ENCODE measurements at places on chromosomes 1 and 21. TPM values are rescaled to one million over a fixed set of nuclear protein-coding genes. Genes with fewer than 3 reads are reported as not detected.

GRCh38 chr1:162070825-162071224 is 1.3 kb downstream of the NOS1AP start:
- peaks cover 48% of the 10 kb centered on the region for H3K4me1 ChIP-seq
- no peak overlapping the region for H3K27ac ChIP-seq
- H3K36me3 ChIP-seq, result no peaks in the 10 kb centered on the region
- no peak for DNase-seq
- peak overlapping the region; percentile 68 for H3K4me3 ChIP-seq

DNA sequence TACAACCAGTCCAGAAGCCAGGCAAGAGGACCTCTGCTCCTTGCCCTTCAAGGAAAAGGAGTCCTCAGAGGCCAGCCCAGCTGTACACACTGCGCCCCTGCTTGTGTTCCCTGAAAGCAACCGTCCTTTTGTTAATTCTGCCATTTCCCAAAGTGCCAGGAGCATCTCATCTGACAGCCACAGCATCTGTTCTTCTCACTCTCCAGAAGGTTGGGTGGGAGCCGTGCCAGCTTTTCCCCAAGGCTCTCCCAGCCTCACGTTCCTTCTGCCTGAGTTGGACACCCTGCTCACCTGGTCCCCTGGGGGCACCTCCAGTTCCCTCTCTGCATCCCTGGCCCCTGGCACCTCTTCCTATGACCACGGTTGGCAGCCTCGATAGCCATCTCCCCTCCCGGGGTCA is 10.5 kb upstream of the CNTN2 start:
- H3K4me1 ChIP-seq, result no peaks in the 10 kb centered on the region
- no peaks in the 10 kb centered on the region for H3K36me3 ChIP-seq
- no peaks in the 10 kb centered on the region for H3K27me3 ChIP-seq
- H3K27ac ChIP-seq, result no peak overlapping the region

- peak; percentile 7 for DNase-seq
- H3K4me3 ChIP-seq, result no peak overlapping the region
- H3K27me3 ChIP-seq, result no peaks in the 10 kb centered on the region
- H3K4me1 ChIP-seq, result no peaks in the 10 kb centered on the region
- no peaks in the 10 kb centered on the region for H3K36me3 ChIP-seq
Observed at GRCh38 chr1:51088474-51088873, 13.6 kb upstream of the C1orf185 start.

GRCh38 chr21:42387843-42388340 is 8.0 kb downstream of the TMPRSS3 start:
- H3K4me3 ChIP-seq, result no peak overlapping the region
- no peak for DNase-seq
- no peak overlapping the region for H3K27ac ChIP-seq
- H3K36me3 ChIP-seq, result no peaks in the 10 kb centered on the region

DNA sequence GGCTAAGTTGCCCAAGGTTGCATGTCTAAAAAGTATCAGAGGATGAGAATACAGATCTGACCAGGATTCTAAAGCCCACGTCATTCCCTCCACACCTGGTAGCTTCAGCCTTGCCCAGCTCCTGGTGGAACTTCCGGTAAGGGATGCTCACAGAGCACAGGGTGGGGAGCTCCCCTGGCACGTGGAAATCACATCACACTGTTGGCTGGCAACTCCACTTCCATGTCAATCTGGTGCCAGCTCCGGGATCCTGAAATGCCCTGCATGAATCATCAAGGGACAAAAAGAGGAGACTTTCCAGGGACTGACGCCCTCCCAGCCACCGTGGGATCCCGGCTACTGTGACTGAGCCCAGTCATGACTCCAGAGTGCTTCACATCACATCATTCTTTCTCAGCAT is 12.4 kb upstream of the BCAR3 start:
- H3K27ac ChIP-seq, result peak overlapping the region; percentile 80
- no peaks in the 10 kb centered on the region for H3K36me3 ChIP-seq
- peak overlapping the region; percentile 23 for H3K4me3 ChIP-seq
- no peak for DNase-seq

GRCh38 chr21:23939369-23940065 is 1667.8 kb downstream of the MRPL39 start:
- no peak overlapping the region for H3K27ac ChIP-seq
- no peak for DNase-seq
- H3K36me3 ChIP-seq, result no peaks in the 10 kb centered on the region
- H3K4me1 ChIP-seq, result no peaks in the 10 kb centered on the region
- H3K4me3 ChIP-seq, result no peak overlapping the region
- H3K27me3 ChIP-seq, result no peaks in the 10 kb centered on the region

DNA sequence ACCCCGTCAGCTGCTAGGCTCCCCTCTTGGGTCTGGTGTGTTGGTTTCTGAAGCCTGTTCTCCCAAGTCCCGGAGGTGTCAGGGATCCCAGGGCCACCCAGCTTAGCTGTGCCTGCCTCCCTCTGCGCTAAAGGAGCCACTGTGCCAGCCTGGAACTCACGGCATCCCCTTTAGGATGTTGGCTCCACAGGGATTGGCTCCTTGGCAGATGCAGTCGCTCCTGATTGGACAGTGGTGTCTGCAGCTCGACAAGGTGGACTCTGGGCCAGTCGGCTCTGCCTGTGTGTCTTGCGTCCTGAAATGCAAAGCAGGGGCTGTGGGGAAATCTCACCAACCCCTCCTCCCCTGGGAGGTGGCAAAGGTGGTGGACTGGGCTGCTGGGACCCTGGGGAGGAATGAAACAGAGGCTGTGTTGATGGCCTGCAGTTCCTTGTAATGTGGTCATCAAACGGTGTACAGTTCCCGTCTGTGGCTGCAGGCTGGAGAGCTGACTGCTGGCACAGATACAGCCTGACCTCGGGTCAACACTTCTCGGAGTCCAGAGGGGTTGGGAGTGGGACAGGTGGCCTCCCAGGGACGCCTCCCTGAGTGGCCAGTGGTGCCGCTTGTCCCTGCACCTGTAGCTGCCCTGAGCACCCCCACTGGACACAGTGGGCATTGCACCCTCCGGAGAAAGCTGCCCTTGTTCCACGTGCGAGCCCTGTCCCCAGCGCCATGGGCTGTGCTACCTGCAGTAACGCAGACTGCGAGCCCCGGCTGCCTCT is 11.5 kb upstream of the KCNAB2 start:
- DNase-seq, result no peak
- no peaks in the 10 kb centered on the region for H3K36me3 ChIP-seq
- H3K4me1 ChIP-seq, result no peaks in the 10 kb centered on the region
- no peak overlapping the region for H3K27ac ChIP-seq
- H3K4me3 ChIP-seq, result no peak overlapping the region

DNA sequence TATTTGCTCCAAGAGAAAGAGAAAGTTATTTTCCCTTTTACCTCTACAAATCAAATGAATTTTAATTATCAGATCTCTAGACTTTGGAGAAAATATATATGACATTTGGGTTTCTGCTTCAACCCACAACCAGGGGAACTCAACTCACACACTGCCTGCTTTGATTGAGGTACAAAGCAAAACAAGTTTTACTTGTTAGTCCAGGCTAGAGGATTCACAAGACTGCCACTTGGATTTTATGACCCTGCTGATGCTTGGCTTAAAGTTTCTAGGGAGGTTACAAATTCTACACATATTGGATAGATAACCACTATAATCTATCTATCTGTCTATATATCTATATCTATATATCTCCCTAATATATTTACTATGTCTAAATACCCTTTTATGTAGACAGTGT is 467.3 kb upstream of the RGS18 start:
- H3K27ac ChIP-seq, result no peak overlapping the region
- H3K27me3 ChIP-seq, result no peaks in the 10 kb centered on the region
- H3K36me3 ChIP-seq, result no peaks in the 10 kb centered on the region
- H3K4me3 ChIP-seq, result no peak overlapping the region
- no peaks in the 10 kb centered on the region for H3K4me1 ChIP-seq
- DNase-seq, result no peak

GRCh38 chr1:208349694-208350330 is 105.6 kb upstream of the PLXNA2 start:
- H3K4me1 ChIP-seq, result no peaks in the 10 kb centered on the region
- H3K4me3 ChIP-seq, result no peak overlapping the region
- no peak for DNase-seq
- H3K27me3 ChIP-seq, result peaks cover 26% of the 10 kb centered on the region

- no peaks in the 10 kb centered on the region for H3K4me1 ChIP-seq
- no peaks in the 10 kb centered on the region for H3K36me3 ChIP-seq
- no peak for DNase-seq
- H3K4me3 ChIP-seq, result no peak overlapping the region
Observed at GRCh38 chr1:223290397-223290796, 73.6 kb downstream of the SUSD4 start.

- H3K4me3 ChIP-seq, result peak overlapping the region; percentile 50
- H3K36me3 ChIP-seq, result no peaks in the 10 kb centered on the region
- H3K4me1 ChIP-seq, result peaks cover 67% of the 10 kb centered on the region
- DNase-seq, result no peak
- H3K27ac ChIP-seq, result peak overlapping the region; percentile 79
- H3K27me3 ChIP-seq, result no peaks in the 10 kb centered on the region
Observed at GRCh38 chr1:1069711-1070676, 4.1 kb downstream of the RNF223 start.

DNA sequence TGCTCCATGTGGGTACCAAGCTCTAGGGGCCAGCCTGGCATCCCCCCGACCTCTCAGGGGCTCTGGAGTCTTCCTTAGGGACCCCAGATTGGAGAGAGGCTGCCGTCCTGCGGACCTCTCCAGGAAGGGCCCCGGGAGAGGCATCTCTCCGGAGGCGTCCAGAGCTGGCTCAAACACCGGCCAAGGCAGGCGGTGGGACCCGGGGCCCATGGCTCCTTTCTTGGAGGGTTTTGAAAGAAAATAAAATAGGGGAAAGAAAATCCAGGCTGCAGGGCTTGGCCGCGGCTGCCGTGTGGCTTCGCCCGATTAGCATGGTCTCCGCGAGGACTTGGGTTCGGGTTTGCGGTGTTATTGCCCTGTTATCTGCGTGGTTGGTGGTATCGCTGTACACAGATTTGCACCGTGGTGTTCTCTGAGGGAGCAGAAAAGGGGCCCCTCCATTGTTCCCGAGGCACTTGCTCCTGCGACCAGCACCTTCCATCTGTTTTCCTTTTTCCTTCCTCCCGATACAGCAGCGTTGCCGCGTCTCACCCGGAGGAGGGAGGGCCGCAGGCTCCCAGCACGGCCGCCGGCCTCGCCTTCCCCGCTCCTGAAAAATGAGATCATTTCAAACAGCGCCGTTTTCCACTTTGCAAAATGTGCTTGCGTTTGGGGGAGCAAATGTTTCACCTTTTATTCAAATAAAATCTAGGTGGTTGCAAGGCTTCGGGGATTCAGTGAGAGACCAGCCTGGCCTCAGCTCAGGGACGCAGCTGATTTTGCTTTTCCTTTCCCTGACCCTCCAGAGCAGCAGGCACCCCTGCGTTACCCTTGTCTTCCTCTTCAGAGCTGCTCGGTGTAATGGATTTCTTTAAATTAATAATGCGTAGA is 86.3 kb downstream of the PRDM16 start:
- H3K4me1 ChIP-seq, result no peaks in the 10 kb centered on the region
- DNase-seq, result no peak
- no peak overlapping the region for H3K27ac ChIP-seq
- no peak overlapping the region for H3K4me3 ChIP-seq
- no peaks in the 10 kb centered on the region for H3K27me3 ChIP-seq

DNA sequence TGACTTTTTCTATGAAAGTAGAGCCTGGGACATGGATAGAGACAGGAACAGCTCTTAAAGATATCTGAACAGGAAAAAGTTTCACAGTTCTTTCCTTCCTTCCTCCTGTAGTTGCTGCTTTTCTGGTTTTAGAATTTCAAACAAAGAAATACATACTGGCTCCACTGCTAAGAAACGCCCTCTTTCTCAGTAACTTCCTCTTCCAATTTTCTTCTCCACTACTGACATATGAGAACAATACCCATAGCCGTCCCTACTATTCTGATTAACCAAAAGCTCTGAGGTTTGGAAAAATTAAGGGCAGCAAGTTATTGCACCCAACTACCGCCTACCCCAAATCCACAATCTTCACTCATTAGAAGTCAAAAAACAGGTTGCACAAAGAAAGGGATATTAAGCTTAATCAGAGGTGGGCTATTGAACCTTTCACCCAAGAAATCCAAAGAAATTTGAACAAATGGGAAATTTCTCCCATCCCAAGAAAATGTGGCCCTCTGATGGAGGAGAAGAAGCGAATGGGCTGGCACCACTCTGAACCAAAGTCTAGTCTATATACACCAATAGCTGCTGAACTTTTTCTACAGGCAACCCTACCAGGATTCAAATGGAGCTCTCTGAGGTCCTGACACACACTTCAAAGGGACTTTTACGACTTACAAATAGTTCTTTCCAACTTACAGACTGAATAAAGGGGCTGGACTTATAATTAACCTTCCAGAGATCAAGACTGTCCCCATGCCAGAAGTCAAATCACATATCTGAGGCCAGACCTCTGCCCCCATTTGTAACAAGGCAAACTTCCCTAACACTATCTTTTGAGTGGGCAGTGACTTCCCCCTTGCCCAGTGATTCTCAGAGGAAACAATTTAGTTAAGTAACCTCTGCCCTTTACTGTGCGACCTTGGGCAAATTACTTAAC is 1.7 kb downstream of the WASF2 start:
- no peaks in the 10 kb centered on the region for H3K27me3 ChIP-seq
- peaks cover 11% of the 10 kb centered on the region for H3K4me1 ChIP-seq
- DNase-seq, result no peak
- no peaks in the 10 kb centered on the region for H3K36me3 ChIP-seq
- H3K4me3 ChIP-seq, result peak overlapping the region; percentile 99

- H3K27ac ChIP-seq, result no peak overlapping the region
- H3K36me3 ChIP-seq, result no peaks in the 10 kb centered on the region
- H3K4me3 ChIP-seq, result no peak overlapping the region
- no peak for DNase-seq
- H3K27me3 ChIP-seq, result no peaks in the 10 kb centered on the region
Observed at GRCh38 chr1:246117066-246117791, 389.9 kb downstream of the SMYD3 start.

GRCh38 chr21:34590520-34590919 is 24.4 kb downstream of the RCAN1 start:
- no peak for DNase-seq
- no peaks in the 10 kb centered on the region for H3K36me3 ChIP-seq
- H3K27me3 ChIP-seq, result no peaks in the 10 kb centered on the region
- H3K4me1 ChIP-seq, result no peaks in the 10 kb centered on the region
- no peak overlapping the region for H3K4me3 ChIP-seq

- no peak overlapping the region for H3K4me3 ChIP-seq
- no peak for DNase-seq
- H3K27ac ChIP-seq, result no peak overlapping the region
- H3K27me3 ChIP-seq, result no peaks in the 10 kb centered on the region
- H3K4me1 ChIP-seq, result no peaks in the 10 kb centered on the region
Observed at GRCh38 chr1:198907423-198907746, 268.5 kb downstream of the PTPRC start.

THEM5 gene
- not detected for total RNA-seq

ARHGEF16 gene
- total RNA-seq, result 37.4 TPM

RIPK4 gene
- 9.9 TPM for total RNA-seq

GRIK1 gene
- total RNA-seq, result not detected

OR2M3 gene
- not detected for total RNA-seq

PROX1 gene
- 0.22 TPM for total RNA-seq

FMO2 gene
- 0.30 TPM for total RNA-seq

UMODL1 gene
- not detected for total RNA-seq

POLR3GL gene
- 17.9 TPM for total RNA-seq

HMGCS2 gene
- 0.20 TPM for total RNA-seq

OR2L13 gene
- not detected for total RNA-seq

B3GALT6 gene
- 16.3 TPM for total RNA-seq
